ENCODE measurements at places on chromosomes 3 and 15. TPM values are rescaled to one million over a fixed set of nuclear protein-coding genes. Genes with fewer than 3 reads are reported as not detected.

Gene TP63
- total RNA-seq: not detected

Gene PSTPIP1
- total RNA-seq: 0.79 TPM

Gene CSPG4
- 18.1 TPM for total RNA-seq

Gene PLSCR4
- 4.1 TPM for total RNA-seq

Gene HTR3E
- not detected for total RNA-seq

DNA sequence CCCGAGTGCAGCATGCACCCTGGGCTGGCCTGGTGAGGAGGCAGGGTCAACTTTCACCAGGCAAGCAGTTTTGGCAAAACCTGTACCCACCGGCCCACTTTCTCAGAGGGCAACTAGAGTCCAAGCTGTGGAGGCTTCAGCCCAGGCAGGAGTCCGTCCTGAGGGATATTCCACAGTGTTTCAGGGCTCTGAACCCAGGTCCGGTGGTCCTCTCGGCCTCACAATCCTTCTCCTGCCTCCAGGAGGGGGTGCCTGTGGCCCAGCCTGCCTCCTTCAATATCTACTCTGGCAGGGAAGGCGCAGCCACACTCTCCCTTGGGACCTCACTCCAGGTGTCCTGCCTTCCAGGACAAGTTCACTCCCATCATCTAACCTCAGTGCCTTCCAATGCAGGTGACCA is 3.9 kb downstream of the PLA2G4E start:
- DNase-seq: no peak

GRCh38 chr3:151460228-151460627 is 633 bp downstream of the IGSF10 start:
- DNase-seq: no peak

- DNase-seq: no peak
Measured at GRCh38 chr3:74314696-74315095, 299.8 kb downstream of the CNTN3 start.

- no peak for DNase-seq
Measured at GRCh38 chr3:64228110-64228509, 2.8 kb upstream of the PRICKLE2 start.

GRCh38 chr15:71057143-71057542 is 58.1 kb upstream of the THSD4 start:
- no peak for DNase-seq

All from HCT116 (cell line).